Adrenal gland (tissue), 19 donors: ENCODE measurements at places on chromosomes 5 and 9. TPM values are rescaled to one million over a fixed set of nuclear protein-coding genes. Genes with fewer than 3 reads are reported as not detected.

Gene SLC9A3
- total RNA-seq: 5.5 TPM

Gene FBN2
- total RNA-seq: 28.0 TPM

Gene GFI1B
- not detected for total RNA-seq

DNA sequence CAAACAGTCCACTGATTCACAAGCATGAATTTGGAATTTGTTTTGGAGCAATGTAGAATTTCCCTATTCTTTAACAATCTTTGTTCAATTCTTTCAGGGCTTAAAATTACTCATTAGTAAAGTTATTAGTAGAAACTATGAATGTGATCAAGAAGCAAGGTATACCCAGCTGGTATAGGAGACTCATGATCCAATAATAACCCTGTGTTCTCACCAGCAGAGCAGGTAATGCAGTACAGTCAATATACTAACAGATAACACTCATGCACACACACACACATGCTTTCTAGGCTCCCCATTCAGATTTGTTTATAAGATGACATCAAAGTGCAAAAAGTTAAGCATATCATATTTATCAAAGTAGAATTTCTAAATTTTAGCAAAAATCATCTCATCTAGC is 445.2 kb downstream of the ELAVL2 start:
- H3K27ac ChIP-seq: no peak overlapping the region
- no peak overlapping the region for H3K4me3 ChIP-seq
- DNase-seq: no peak
- H3K36me3 ChIP-seq: no peaks in the 10 kb centered on the region
- no peaks in the 10 kb centered on the region for H3K27me3 ChIP-seq
